Daoy (cell line): ENCODE measurements at places on chromosomes 2 and 18.

- no peak for DNase-seq
Observed at GRCh38 chr2:135512099-135512498, 18.9 kb downstream of the ZRANB3 start.

- no peak for DNase-seq
Observed at GRCh38 chr2:181542170-181542569, 85.0 kb downstream of the ITGA4 start.

DNA sequence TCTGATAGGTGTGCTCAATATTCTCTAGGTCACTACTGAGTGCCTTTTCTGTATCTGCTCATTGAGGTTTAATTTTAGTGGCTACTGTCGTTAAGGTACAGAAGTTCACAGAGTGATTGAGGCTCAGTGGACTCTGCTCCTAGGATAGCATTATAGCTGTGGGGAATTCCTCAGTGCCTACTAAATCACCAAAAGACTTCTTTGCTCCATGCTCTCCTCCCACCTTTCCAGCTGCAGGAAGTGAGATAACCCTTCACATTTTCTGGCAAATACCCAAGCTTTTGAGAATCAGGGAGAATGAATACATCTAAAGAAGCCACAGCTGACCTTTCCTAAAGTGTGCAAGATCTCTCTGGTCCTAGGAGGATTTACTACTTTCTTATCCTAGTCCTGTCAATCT is 95.2 kb upstream of the FSIP2 start:
- no peak for DNase-seq

DNA sequence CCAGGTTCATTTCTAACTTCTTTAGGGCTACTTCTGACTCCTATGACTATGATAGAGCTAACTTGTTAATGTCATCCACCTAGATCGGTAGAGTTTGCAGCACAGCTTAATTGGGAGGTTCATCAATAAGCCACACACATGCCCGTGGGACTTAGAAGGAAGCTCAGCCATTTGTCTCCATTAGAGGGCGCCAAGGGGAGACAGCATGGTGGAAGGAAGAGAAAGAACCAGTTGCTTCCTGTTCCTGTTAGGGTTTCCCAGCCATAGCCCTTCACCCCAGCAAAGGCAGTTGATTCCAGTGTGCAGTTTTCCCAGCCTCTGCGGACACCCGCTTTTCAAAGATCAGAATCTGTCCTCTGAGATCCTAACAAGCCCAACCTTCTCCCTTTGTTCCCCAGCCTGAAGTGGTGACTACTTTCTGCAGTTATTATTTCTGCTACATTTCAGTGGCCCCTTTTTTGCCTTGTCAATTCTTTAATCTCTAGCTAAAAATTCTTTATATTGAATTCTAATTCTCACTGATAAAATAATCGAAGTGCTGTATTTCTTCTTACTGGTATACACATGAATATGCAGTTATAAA is 30.3 kb downstream of the MAIP1 start:
- DNase-seq: peak; percentile 72

GRCh38 chr2:124975224-124975623 is 950.1 kb downstream of the CNTNAP5 start:
- DNase-seq: no peak

DNA sequence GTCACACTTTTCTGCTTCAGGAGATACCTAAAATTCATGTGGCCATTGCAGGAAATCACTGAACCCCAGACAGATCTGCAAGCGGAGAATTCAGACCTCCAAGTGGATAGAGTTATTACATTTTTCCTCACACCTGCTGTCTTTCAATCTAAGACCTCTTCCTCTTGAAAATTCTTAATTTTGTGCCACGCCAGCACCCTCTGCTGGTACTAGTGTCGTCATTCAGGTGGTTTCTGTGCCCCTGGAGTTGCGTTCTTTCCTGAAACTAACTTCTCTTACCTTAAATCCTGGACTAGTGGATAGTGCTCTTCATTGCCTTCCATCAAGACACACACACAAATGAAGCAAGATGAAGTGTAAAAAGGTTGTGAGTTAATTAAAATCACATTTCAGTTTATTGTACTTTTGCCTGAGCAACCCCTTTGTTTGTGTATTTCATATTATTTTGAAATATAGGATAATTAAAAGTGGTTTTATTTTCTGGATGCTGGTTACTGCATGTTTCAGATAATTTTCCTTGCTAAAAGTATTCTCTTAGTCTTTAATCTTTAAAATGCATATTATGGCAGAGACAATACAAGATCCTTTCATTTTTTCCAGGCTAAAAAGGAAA is 1.6 kb upstream of the DNER start:
- peak; percentile 42 for DNase-seq

- DNase-seq: no peak
Observed at GRCh38 chr2:64275174-64275466, 130.9 kb upstream of the PELI1 start.

GRCh38 chr2:240162531-240162930 is 22.1 kb upstream of the OTOS start:
- no peak for DNase-seq
